Stimulated activated naive CD8-positive, alpha-beta T cell treated with anti-CD3 and anti-CD28 coated beads, Interleukin-15, Interleukin-2, amounts not matched to agents 100 U/mL and 50 U/mL, for 24 hours (primary cell): ENCODE measurements at places on chromosomes 2 and 18.

- no peak for DNase-seq
Measured at GRCh38 chr2:184681642-184682321, 83.5 kb downstream of the ZNF804A start.

DNA sequence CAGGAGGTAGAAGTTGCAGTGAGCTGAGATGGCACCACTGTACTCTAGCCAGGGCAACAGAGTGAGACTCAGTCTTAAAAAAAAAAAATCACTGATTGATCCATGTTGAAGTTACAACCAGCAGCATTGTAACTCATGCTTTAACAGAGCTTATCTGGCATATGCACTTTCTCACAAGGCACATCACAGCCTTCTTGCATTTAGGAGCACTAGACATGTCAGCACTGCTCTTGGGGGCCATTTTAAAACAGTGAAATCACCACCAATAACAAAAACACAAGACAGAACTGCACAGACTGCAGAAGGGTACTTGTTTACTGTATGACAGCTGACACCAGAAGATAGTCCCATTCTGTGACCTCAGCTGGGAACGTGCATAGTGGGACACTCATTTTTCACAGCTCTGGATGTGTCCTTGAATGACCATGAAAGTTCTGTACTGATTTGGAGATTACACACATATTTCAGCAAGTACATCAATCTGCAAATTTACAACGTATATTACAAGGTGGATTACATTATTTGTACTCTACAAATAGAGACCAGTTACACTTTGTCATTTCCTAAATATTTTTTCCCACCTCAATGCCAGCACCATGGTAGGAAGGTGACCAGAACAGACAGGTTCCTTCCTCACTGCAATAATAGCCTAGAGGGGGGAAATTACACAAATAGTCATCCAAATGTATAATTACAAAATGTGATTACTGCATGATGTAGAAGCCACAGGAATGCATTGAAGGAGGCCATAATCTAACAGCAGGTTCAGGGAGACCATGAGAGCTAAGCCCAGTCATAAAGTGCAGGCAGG, 35.1 kb downstream of the CCBE1 start:
- DNase-seq, result no peak

- no peak for DNase-seq
Measured at GRCh38 chr2:241148239-241148638, 1.0 kb downstream of the PASK start.

DNA sequence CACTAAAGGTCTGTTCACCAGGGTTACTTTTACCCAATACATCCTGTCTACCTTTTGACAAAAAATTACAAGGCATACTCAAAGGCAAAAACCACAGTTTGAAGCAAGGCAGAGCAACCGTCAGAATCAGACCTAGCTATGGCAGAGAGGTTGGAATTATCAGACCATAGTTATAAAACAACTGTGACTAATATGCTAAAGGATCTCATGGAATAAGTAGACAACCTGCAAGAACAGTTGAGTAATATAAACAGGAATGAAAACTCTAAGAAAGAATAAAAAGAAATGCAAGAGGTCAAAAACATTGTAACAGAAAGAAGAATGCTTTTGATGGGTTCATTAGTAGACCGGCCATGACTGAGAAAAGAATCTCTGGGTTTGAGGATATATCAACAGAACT, 318.8 kb upstream of the KCNH7 start:
- no peak for DNase-seq

DNA sequence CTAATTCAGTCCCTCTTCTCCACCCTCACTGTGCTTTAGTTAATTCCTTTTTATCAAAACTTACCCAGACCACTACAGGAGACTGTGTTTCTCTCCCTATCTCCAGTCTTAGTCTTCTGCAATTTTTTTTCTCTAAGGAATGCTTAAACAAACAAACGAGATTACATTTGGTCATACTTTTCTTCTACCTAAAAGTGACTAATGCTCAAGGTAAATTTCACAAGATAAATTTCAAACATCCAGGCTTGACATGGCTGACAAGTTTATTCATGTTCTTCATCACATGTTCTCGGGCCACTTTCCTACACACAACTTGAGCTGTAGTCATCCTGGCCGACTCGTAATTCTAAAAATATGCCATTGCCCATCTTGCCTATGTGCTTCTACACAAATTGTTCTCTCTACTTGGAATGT, 23.2 kb upstream of the ACSL3 start:
- no peak for DNase-seq

DNA sequence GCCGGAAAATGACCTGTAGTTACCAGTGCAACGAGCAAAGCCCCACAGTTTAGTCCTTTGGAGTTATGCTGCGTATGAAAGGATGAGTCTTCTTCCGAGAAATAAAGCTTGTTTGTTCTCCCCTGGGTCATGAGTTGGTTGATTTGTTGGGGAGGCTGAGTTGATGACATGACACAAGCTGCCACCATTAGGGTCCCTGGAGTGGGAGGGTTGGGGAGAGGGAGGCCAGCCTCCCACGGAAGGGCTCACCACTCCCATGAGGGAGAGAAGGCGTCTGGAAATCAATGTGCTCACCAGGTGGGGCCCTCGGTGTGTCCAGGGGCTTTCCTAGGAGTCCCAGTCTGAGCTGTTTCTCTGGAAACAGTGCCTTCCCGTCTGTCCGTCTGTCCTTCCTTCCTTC, 7.4 kb upstream of the DGKD start:
- DNase-seq, result no peak

GRCh38 chr2:216621292-216621691, 11.9 kb upstream of the IGFBP2 start:
- DNase-seq, result no peak

DNA sequence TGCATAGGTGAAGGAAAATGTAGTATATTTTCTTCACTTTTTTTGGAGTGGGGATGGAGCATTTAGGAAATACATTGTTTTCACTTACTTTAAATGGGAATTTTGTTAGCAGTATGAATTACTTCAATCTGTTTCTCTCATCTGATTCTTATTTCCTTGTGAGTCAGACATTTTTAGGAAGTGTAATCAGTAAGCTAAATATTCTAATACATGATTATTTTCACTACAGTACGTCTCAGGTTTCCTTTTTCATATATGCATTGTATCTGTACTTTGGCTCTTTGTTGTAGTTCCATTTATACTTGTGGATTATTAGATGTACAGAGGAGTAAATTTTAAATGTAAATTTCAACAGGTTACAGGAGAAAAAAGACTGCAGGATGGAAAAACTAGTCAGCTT, 27.9 kb downstream of the GPD2 start:
- DNase-seq, result no peak

DNA sequence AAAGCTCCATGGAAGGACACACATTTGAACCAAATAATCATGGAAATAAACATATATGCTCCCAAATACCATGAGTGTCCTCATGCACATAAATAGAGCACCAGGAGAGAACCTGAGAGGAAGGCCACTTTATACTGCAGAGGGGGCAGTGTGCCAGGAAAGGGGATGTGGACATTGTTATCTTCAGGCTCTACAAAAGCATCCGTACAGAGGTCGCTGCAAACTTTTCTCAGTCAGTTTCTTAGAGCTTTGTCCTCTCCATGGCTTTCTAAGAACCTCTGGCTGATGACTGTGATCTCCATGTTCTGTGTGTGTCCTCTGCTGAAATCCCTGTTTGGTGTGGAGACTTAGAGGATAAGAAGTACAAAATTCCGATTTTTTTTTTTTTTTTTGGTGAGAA, 515.7 kb downstream of the CNTNAP5 start:
- no peak for DNase-seq

DNA sequence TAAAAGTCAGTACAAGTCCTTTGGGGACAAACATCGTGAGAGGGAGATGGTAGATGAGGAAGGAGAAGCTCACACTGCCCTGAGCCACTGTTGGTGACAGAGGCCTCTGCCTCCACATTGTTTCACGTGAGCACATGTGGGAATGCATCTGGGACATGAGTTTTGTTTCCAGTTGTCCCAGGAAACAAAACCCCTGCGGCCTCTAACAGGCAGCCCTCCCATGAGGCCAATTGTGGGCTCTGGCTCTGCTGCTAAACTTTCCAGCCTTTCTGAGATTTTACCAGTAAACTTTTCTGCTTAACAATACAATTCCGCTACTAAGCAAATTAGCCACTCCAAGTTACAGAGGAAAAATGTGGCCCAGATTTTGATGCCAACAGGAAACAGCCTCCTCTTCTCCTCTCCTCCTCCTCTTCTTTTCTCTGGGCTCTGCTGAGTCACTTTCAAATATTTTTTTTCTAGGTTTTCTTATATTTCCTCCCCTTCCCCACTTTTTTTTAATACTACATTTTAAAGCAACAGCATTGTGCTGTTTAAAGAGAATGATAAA, 23.4 kb upstream of the LRRC30 start:
- DNase-seq, result no peak

DNA sequence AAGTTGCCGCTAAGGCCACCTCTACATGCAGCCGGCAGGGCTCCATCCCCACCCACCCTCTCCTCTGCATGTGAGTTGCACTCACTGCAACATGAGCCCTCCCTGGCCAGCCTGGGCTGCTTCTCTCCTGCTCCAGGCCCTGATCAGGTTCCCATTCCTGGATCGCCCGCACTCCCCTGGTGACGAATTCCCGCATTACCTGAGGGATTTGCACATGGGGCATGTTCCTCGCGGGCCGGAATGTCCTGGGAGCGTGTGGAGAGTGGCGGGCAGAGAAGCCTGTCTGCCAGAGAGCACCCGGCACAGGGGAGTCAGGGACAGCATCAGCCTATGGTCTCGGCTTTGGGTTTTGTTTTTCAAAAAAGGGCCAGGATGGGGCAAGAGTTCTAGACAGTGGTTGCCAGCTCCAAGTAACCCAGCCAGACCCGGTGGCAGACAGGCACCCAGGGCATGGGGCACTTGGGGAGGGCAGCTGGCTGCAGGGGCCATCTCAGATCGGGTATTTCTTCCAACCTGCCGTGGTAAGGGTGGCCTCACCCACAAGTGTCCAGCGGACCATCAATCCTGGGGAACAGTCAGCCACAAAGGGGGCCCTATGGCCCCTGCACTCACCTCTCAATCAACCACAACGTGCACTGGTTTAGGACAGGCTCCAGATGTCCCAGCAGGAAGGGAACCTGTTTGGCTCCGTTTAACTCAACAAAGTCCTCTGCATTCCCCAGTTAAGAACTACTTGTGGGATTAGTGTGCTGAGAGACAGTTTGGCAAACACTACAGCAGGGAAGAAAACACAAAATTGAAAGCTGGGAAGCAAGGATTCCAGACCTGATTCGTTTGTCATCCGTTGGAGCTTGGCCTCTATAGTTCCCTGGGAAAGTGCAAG, 187.7 kb downstream of the SMAD7 start:
- no peak for DNase-seq

- no peak for DNase-seq
Measured at GRCh38 chr2:197284956-197285355, 25.6 kb downstream of the ANKRD44 start.

GRCh38 chr18:69889009-69889408, 58.7 kb downstream of the CD226 start:
- DNase-seq, result no peak

- DNase-seq, result no peak
Measured at GRCh38 chr2:26711457-26712161, 19.1 kb downstream of the KCNK3 start.

DNA sequence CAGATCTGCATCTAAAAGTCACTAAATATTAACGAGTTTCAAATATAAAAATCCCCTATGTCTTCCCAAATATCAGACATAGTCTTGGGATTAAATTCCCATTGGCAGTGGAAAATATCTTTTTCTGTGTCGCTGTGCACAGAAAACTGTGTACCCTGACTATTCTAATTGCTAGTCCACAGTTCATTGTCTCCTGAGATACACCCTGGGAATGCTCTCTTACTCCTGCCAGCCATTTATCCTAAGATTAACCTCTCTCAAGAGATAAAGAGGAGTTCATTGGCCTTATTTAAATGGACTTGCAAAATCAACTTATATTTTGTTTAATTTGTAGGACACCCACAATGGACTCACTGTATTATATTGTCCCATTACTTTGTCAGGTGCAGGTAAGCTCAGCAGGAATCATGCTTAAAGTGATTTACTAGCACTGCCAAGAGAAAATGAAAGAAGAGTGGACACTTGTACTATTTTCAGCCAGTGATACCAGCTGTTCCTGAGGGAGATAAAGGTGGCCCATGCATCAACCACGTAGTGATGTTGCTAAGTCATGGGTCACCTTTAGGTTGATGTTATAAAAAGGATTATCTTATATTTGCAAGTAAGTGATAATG, 553.8 kb downstream of the PIK3C3 start:
- DNase-seq, result no peak

DNA sequence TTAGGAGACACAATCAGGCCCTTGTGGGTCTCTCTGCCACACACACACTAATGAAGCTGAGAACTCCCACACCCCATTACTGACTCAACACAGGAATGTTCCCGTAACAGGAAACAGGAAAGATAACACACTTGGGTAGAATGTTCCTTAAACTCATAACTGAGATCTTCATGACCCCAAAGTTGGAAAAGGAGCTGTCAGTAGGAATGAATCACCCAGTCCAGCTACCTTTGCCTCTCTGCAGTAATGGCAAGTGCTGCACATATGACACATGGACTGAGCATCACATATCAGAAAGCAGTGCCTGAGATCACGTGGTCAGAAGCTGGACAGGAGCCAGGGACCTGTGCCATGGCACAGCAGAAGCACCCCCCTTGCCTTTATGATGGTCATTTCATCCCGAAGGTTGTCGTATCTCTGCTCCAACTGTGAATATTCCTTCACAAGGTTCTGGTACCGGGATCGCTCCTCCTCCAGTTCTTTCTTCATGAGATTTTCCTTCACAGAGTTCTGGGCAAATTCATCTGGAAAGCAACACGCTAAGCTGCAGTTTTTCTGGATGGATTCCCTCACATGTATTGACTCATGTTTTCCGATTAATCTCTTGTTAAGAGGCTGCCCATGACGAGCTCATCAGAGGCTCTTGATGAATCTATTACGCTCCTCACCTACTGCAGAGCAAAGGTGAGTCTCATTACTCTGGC, 65.4 kb upstream of the ACAA2 start:
- no peak for DNase-seq

DNA sequence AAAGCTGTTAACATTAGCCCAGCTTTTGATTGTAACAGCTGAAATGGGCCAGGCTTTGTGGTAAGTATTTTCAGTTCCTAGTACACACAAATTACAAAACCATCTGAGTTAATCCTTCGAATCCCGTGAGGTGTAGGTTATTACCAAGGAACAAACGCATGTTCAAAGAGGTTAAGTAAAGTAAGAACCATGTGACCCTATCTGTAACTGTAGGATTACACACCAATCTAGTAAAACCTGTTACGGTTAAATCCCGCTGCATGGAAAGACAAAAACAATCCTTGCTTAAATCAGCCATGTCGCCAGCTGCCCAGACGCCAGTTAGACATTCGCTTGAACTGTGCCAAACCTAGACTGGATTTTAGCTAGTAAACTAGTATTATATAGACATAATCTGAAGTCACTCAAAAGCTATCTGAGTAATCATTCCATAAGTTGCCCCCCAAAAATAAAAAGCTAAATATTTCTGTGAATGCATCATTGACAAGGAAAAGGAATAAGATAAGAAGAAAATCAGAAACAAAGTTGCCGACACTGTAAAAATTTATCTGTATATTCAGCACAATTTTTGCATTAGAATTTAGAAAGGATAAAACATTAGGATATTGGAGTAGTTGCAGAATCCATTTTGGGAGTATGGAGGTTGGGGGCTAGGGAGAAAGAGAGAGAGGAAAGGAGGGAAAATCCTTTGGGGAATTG, 638.0 kb downstream of the CNTNAP5 start:
- DNase-seq, result no peak

- DNase-seq, result no peak
Measured at GRCh38 chr2:95552911-95553310, 38.9 kb upstream of the TRIM43 start.
